Amygdala (tissue), 56 donors: ENCODE measurements at places on chromosomes 6 and 20.

GRCh38 chr6:71665931-71666330 lies 220.4 kb upstream of the RIMS1 start:
- DNase-seq, result no peak

GRCh38 chr6:71252410-71252809 lies 36.2 kb upstream of the OGFRL1 start:
- no peak for DNase-seq

DNA sequence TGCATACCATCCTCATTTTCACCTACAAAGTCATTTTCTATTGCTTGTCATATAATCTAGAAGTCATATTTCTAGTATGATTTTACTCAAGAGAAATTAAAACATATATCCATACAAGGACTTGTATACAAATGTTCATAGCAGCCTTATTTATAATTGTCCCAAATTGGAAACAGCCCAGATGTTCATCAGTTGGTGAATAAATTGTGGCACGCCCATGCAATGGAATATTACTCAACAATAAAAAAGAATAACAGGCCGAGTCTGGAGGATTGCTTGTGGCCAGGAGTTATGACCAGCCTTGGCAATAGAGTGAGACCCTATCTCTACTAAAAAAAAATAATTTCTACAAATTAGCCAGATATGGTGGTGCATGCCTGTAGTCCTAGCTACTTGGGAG lies 28.8 kb downstream of the C6orf163 start:
- DNase-seq, result no peak

DNA sequence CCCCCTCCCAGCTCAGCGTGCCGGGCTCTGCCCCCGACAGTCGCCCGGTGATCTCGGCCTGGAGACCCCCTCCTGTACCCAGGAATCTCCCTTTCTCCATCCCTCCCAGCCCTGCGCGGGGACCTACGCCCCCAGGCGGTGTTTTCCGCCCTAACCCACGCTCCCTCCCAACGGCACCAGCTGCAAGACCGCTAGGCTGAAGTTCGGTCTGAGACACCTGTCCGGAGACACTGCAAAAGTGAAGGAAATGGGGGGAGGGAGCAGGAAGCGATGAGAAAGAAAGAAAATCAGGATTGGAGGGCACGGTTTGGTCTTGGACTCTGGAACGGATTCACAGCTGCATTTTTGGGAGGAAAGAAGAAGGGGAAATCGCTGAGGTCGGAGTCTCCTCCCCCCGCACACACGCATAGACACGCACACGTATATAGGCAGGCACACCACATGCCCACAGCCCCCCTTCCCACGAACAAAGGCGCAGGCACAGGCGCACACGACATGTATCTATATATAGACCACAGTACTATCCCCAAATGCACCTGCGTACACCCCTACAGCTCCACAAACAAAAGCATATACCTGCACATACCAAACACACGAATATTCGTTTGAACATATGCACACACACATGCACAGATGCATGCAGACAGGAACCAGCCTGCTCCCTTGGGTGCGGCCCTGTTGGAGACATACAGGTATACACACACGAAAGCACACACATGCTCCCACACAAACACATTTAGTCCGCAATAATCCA lies 1.0 kb downstream of the SLC32A1 start:
- no peak for DNase-seq

- no peak for DNase-seq
These were observed 16.3 kb downstream of the ZNF133 start for GRCh38 chr20:18304618-18305017.

DNA sequence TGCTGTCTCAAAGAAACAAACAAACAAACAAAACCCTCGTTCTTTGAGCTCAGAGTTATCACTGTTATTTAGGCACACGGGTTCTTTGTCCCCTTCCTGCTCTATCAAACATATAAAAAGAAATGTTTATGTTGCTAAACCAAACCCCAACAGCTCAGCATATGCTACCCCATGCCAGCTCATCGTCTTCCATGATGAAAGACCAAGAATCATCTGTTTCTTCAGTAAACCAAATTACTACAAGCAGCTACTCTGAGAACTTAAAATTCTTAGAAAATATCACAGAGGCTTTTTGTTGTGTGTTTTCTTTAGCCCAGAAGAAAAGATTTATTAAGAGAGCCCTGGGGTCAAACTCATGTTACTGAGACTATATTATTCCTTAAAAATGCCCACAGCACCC lies 4.7 kb downstream of the TRERF1 start:
- DNase-seq, result no peak

DNA sequence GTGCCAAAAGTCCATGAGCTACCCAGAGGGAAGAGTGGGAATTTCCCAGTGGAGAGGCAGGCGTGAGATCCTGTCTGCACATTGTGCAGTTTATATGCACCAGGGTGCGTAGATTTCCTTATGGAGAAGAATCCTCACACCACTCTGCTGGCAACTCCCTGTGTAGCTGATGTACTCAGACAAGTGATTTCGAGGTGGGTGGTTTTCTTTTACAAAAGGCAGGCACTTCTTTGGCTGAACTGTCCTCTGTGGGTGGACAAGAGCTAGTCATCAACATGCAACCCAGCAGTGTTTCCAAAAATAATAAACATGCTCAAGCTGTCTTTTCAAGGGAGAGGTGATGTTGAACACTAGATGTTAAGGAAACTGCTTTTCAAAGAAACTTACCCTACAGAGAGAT lies 121.7 kb upstream of the NXT1 start:
- DNase-seq, result no peak

DNA sequence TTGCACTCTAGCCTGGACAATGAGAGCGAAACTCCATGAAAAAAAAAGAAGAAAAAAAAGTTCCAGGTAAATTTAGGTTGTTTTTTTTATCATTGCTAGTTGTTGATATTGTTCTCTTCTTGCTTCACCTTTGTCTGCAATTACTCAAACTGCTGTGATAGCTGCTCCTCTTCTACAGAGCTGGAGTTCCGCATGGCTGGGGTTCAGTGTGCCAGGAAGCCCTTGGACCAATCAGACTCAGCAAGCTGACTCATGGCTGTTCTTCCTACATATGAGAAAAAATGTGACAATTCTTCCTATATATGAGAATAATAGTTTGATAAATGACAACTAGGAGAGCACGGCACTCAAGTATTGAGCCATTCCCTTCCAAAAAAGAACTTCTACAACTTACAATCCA lies 28.4 kb downstream of the DPPA5 start:
- no peak for DNase-seq

DNA sequence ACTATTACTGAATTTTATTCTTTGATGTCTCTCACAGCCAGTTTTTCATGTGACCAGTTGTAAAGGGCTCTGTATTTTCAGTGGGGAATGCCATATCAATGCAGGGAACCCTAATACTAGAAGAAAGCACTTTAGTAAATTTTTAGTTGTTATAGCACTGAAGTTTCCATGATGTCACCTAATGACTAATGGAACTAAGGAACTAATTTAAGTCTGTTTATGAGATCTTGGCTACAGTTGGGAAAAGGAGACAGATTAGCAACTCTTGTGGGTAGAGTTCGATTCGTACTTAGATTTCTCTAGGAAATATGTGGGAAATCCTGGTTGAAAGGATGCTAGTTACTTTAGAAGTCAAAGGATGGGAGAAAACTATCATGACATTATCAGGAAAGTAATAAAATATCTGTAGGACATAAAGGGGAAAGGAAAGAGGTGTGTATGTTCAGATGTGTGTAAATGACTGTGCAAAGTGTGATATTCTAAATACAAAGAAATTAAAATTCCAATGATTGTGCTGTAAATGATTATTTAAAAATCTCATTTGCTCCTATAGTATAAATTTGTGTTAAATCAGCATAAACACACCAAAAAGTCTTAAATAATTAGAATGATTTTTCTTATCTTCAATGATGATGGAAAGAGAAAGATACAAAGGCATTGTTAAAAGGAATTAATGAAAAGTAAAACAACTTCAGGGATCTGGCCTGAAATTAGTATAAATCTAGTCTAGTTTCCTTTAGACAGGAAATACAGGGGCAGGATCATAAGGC lies 103.4 kb downstream of the LRRC1 start:
- DNase-seq, result no peak

GRCh38 chr6:38460186-38460585 lies 179.5 kb downstream of the BTBD9 start:
- DNase-seq, result no peak

DNA sequence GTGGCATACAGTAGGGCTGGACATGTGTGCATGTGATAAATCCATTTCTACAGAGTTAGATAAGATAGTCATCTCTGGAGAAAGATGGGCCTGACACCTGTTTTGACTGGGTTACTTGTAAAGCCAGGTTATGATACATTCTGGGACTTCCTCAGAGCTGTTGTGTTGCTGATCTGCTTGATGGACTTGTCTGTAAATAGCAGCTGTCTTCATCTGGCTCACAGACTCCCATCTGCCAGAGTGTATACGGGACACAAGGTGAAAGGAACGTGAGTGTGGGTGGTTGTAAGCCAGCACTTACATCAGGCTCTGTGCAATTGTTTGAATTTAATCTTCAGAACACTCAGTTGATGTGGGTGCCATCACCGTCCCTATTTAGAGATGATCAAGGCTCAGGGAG lies 49.8 kb downstream of the ZDHHC14 start:
- DNase-seq, result no peak

- no peak for DNase-seq
These were observed 249.3 kb downstream of the PRKN start for GRCh38 chr6:162478192-162478671.

DNA sequence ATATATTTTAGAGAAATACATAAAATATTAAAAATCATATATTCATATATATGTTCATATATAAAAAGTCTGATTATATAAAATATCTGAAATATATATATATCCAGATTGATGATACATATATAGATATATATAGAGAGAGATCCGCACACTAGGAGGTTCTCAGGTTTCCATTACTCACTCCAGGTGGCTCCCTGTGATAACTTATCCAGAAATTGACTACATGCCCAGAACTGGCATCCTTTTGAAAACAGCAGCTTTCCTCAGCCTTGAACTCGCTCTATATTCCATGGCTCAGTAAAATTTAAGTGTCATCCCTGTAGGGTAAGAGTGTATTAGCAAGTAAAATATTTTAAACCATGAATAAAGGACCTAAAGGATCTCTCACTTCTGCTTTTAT lies 206.8 kb downstream of the TINAG start:
- no peak for DNase-seq

DNA sequence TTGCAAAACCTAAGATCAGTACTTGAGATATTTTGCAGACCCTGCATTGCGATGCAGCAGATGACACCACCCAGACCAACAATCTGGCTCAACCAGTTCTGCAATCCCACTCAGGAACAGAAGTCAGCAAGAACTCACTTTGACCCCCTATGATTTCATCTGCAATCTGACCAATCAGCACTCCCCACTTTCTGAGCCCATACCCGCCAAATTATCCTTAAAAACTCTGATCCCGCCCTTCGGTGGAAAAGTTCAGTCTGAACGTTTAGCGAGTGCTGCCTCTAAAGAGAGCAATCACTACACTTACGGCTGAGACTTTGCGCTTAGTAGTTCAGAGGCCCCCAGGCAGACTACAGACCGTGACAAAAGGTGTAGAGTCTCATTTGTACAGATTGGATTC lies 17.3 kb upstream of the KIAA1586 start:
- no peak for DNase-seq

DNA sequence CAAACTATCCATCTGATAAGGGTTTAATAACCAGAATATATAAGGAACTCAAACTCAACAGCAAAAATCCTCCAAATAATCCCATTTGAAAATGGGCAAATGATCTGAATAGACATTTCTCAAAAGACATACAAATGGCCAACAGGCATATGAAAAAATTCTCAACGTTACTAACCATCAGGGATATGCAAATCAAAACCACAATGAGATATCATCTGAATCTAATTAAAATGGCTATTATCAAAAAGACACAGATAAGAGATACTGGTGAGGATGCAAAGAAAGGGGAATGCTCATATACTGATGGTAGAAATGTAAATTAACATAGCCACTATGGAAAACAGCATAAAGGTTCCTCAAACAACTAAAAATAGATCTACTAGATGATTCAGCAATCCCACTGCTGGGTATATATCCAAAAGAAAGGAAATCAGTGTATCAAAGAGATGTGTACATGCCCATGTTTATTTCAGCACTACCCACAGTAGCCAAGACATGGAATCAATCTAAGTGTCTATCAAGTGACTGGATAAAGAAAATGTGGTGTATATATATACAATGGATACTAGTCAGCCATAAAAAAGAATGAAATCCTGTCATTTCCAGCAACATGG lies 6.1 kb upstream of the BRD2 start:
- DNase-seq, result no peak

DNA sequence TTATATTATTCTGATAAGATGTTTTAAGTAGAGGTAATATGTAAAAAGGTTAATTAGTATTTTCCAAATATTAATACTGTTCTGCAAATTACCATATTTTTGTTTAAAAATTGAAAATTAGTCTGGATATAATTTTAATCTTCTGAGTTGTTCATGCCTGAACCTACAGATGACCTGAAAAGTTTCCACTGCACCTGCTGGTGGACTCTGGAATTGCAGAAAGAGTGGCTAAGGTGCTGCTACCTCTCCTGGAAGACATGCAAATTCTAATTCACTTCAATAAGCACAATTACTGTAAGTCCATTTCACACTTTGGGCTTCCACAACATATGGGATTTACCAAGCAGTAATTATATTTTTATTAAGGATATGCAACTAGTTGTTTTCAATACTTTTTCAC lies 77.7 kb upstream of the OLIG3 start:
- no peak for DNase-seq

GRCh38 chr6:140811642-140812041 lies 1321.1 kb upstream of the GJE1 start:
- no peak for DNase-seq

GRCh38 chr6:69994251-69994650 lies 127.9 kb downstream of the COL19A1 start:
- no peak for DNase-seq
